Effector memory CD8-positive, alpha-beta T cell (primary cell): ENCODE measurements at places on chromosomes 12 and 14.

GRCh38 chr14:104697892-104698583, 8.6 kb downstream of the INF2 start:
- H3K36me3 ChIP-seq = peaks cover 4% of the 10 kb centered on the region
- H3K4me3 ChIP-seq = no peak overlapping the region
- no peak for DNase-seq
- no peak overlapping the region for H3K27ac ChIP-seq

GRCh38 chr12:71645268-71645667, 18.4 kb downstream of the ZFC3H1 start:
- H3K36me3 ChIP-seq = peaks cover 79% of the 10 kb centered on the region
- no peak for DNase-seq
- no peak overlapping the region for H3K27ac ChIP-seq
- no peak overlapping the region for H3K4me3 ChIP-seq
- H3K27me3 ChIP-seq = no peaks in the 10 kb centered on the region
- peaks cover 33% of the 10 kb centered on the region for H3K4me1 ChIP-seq

GRCh38 chr12:108447168-108447832, 67.8 kb upstream of the FICD start:
- H3K27me3 ChIP-seq = peaks cover 65% of the 10 kb centered on the region
- no peak overlapping the region for H3K4me3 ChIP-seq
- DNase-seq = no peak
- no peaks in the 10 kb centered on the region for H3K4me1 ChIP-seq

GRCh38 chr12:87660291-87660690, 368.9 kb downstream of the C12orf50 start:
- H3K36me3 ChIP-seq = no peaks in the 10 kb centered on the region
- no peak overlapping the region for H3K4me3 ChIP-seq
- H3K27ac ChIP-seq = no peak overlapping the region
- no peak for DNase-seq
- no peaks in the 10 kb centered on the region for H3K27me3 ChIP-seq
- no peaks in the 10 kb centered on the region for H3K4me1 ChIP-seq

GRCh38 chr12:3259973-3260372, 182.8 kb downstream of the TSPAN9 start:
- H3K27ac ChIP-seq = no peak overlapping the region
- no peaks in the 10 kb centered on the region for H3K4me1 ChIP-seq
- H3K4me3 ChIP-seq = no peak overlapping the region
- no peak for DNase-seq
- no peaks in the 10 kb centered on the region for H3K36me3 ChIP-seq
- peaks cover 16% of the 10 kb centered on the region for H3K27me3 ChIP-seq

GRCh38 chr12:30795410-30796312, 40.9 kb upstream of the CAPRIN2 start:
- H3K27ac ChIP-seq = peak overlapping the region; percentile 72
- H3K27me3 ChIP-seq = peaks cover 24% of the 10 kb centered on the region
- H3K4me1 ChIP-seq = peaks cover 5% of the 10 kb centered on the region
- DNase-seq = peak; percentile 52

- H3K4me1 ChIP-seq = no peaks in the 10 kb centered on the region
- DNase-seq = no peak
- peaks cover 56% of the 10 kb centered on the region for H3K27me3 ChIP-seq
- H3K36me3 ChIP-seq = no peaks in the 10 kb centered on the region
- H3K27ac ChIP-seq = peak overlapping the region; percentile 4
These were observed 32.4 kb downstream of the PLEKHG7 start for GRCh38 chr12:92735131-92735721.

DNA sequence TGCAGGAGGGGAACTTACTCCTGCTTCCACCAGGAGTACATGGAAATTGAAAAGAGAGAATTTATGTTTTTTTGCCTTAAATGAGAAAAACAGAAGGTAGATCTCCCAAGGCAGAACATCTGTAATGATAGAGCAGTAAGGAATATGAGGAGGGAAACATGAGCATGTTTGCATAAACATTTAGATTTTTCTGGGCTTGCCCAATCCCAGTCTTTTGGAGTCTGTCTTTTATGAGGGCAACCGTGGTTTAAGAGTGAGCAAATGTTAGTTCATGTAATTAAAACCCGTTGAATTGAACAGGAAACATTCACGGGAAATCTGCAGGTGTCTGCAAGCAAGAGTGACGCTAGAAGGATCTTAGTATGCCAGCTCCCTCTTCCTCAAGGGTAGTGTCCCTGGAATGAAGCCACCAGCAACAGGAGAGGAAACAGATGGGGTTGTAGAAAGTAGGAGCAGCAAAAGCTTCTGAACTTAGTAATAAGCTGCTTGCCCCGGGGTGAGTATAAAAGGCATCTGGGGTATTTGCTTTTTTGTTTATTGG, 79.3 kb downstream of the ARF6 start:
- peaks cover 37% of the 10 kb centered on the region for H3K4me1 ChIP-seq
- H3K27ac ChIP-seq = peak overlapping the region; percentile 91
- H3K36me3 ChIP-seq = peaks cover 12% of the 10 kb centered on the region

DNA sequence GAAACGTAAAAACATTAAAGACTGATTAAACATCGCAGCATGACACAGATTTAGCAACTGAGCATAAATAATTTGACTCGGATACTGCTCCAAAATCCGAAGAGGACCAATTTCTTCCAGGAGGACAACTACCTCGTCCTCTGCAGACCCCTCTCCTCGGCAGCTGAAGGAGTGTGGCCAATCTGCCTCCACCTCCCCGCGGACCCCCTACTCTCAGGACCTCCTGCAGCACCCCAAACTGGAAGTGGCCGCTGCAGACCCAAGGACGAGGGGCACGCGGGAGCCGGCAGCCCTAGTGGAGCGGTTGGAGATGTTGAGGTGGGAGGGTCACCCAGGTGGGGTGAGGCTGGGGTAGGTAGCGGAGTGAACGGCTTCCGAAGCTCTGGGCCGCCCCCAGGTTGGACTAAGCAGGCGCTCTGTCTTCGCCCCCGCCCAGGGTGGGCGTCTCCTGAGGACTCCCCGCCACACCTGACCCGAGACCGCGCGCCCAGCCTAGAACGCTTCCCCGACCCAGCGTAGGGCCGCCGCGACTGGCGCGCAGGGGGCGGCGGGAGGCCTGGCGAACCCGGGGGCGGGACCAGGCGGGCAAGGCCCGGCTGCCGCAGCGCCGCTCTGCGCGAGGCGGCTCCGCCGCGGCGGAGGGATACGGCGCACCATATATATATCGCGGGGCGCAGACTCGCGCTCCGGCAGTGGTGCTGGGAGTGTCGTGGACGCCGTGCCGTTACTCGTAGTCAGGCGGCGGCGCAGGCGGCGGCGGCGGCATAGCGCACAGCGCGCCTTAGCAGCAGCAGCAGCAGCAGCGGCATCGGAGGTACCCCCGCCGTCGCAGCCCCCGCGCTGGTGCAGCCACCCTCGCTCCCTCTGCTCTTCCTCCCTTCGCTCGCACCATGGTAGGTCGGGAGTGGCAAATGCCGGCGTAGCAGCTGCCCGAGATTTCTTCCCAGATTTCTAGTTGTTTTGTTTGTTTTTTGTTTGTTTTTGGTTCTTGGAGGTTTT, at the start of gene CALM1:
Gene CALM1, plus strand, starts transcription at position 689 of the 999 bp plus-strand sequence. Its CDS starts 202 bp downstream, at position 891.
- no peaks in the 10 kb centered on the region for H3K27me3 ChIP-seq
- DNase-seq = peak; percentile 97
- H3K4me3 ChIP-seq = peak within 1 kb of the TSS; percentile 98
- peaks cover 58% of the 10 kb centered on the region for H3K36me3 ChIP-seq
- peaks cover 26% of the 10 kb centered on the region for H3K4me1 ChIP-seq
- H3K27ac ChIP-seq = peak within 1 kb of the TSS; percentile 95

DNA sequence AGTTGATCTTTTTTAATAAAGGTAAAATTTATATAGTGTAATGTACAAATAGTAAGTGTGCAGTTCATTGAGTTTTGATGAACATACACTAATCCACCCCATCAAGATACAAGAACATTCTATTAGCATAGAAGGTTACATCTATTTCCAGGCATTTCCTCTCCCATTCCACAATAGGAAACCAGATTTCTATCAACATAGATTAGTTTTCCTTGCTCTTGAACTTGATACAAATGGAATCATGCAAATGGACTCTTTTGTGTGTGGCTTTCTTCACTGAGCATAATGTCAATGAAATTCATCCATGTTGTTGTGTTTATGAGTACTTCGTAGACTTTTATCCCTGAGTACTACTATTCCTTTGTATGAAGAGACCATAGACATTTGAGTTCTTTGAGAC, 10.8 kb downstream of the STYX start:
- H3K4me1 ChIP-seq = peaks cover 31% of the 10 kb centered on the region
- peaks cover 8% of the 10 kb centered on the region for H3K36me3 ChIP-seq
- no peaks in the 10 kb centered on the region for H3K27me3 ChIP-seq
- H3K27ac ChIP-seq = no peak overlapping the region
- no peak for DNase-seq

GRCh38 chr14:33218026-33218425, 279.3 kb downstream of the NPAS3 start:
- H3K27ac ChIP-seq = no peak overlapping the region
- DNase-seq = no peak
- no peaks in the 10 kb centered on the region for H3K36me3 ChIP-seq
- H3K4me3 ChIP-seq = no peak overlapping the region
- H3K27me3 ChIP-seq = no peaks in the 10 kb centered on the region
- H3K4me1 ChIP-seq = no peaks in the 10 kb centered on the region

- no peaks in the 10 kb centered on the region for H3K27me3 ChIP-seq
- no peaks in the 10 kb centered on the region for H3K36me3 ChIP-seq
- H3K4me1 ChIP-seq = peaks cover 17% of the 10 kb centered on the region
- DNase-seq = no peak
These were observed 158.0 kb downstream of the ETV6 start for GRCh38 chr12:11807458-11807857.

DNA sequence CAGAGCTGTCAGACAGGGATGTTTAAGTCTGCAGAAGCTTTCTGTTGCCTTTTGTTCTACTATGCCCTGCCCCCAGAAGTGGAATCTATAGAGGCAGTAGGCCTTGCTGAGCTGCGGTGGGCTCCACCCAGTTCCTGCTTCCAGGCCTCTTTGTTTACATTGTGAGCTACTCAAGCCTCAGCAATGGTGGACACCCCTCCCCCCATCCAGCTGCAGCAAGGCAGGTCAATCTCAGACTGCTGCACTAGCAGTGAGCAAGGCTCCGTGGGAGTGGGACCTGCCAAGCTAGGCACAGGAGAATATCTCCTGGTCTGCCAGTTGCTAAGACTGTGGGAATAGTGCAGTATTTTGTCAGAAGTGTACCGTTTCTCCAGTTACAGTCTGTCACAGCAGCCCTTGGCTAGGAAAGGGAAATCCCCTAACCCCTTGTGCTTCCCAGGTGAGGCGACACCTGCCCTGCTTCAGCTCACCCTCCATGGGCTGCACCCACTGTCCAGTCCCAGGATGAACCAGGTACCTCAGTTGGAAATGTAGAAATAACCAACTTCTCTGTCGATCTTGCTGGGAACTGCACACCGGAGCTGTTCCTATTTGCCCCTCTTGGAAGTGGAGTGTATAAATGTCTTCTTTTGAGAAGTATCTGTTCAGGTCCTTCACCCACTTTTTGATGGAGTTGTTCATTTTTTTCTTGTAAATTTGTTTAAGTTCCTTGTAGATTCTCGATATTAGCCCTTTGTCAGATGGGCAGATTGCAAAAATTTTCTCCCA, 213.5 kb upstream of the SLC38A2 start:
- peaks cover 64% of the 10 kb centered on the region for H3K4me1 ChIP-seq
- peak overlapping the region; percentile 57 for H3K4me3 ChIP-seq
- no peak for DNase-seq
- no peaks in the 10 kb centered on the region for H3K27me3 ChIP-seq

GRCh38 chr12:124762791-124763593, 100.7 kb downstream of the SCARB1 start:
- peaks cover 24% of the 10 kb centered on the region for H3K27me3 ChIP-seq
- H3K4me3 ChIP-seq = no peak overlapping the region
- no peak overlapping the region for H3K27ac ChIP-seq
- peaks cover 19% of the 10 kb centered on the region for H3K4me1 ChIP-seq
- H3K36me3 ChIP-seq = peaks cover 21% of the 10 kb centered on the region

- peaks cover 38% of the 10 kb centered on the region for H3K4me1 ChIP-seq
- DNase-seq = no peak
- no peak overlapping the region for H3K4me3 ChIP-seq
- no peaks in the 10 kb centered on the region for H3K27me3 ChIP-seq
- H3K36me3 ChIP-seq = peaks cover 13% of the 10 kb centered on the region
These were observed 21.9 kb downstream of the CCDC91 start for GRCh38 chr12:28212182-28212581.

DNA sequence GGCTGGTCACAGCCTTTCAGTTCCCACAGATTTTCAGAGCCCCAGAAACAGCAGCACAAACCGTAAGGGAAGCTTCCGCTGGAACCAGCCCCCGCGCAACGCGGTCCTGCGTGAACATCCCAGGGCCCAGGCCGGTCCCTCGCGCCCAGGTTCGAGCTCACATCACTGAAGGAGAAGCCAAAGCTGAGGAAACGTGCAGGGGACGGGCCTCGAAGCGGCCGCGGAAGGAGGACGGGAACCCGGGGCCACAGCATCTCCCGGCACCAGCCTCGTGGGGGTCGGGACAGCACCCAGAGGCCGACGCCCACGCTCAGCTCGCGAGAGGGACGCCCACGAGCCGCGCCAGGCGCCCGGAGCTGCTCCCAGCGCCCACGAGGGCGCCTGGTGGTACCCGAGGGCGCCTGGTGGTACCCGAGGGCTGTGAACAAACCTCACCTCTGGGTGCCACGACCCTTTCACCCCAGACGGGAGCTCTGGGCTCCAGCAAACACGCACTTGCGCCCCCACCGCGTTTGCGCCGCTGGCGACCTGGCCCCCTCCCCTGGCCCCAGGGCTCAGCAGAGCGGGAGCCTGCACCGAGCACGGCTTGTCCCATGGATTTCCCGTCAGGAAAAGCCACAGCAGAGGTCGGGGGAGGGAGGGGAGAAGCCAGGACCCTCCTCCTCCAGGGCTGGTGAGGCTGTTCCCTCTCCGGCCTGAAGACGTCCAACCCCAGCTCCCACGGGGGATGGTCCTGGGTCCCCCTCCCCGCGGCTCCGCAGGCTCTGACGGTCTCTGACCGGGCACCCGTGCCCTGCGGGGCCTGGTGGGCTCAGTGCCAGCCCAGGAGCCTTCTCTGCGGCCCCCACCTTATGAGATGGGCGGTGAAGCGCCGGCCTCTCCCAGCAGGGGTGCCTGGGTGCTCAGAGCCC, 6.9 kb downstream of the LRCOL1 start:
- peaks cover 5% of the 10 kb centered on the region for H3K36me3 ChIP-seq
- no peak overlapping the region for H3K4me3 ChIP-seq
- DNase-seq = no peak

DNA sequence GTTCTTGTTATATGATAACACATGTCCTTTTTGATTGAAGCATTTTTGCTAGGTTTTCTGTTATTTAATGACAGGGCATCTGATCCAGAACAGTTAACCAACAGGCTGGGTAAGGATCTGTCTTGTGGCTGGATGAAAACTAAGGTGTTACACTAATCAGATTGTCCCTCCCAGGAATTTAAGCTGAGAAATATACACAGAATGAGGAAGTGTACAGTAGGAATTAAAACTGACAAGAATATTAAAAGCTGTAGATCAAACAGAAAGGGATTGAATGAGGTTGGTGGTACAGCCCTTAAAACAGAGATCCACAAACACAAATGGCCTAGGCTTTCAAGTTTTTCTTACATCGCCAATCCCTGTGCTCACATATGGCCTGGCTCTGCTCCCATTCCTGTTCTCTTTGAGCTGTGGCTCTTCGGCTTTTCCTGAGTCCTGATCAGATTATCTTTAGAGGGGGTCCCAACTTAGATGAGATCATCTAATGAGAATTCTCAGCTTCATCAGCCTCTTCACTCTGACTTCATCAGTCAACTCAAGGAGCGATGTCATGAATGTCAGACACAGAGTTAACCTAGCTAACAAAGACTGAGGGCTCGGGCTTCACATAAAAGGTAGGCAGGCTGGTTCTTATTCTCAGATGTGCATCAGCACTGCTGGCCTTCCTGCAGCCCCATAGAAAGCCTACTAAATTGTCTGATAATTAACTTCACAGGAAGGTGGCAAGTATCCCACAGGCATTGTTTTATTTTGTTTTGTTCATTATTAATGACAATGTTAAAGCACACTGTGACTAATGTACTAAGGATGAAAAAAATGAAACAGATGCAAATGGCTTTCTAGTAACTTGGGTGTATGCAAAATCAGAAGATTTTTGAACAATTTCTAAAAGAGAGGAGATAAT, 11.4 kb downstream of the PYGL start:
- DNase-seq = no peak
- no peaks in the 10 kb centered on the region for H3K36me3 ChIP-seq
- H3K4me3 ChIP-seq = no peak overlapping the region
- no peak overlapping the region for H3K27ac ChIP-seq
